ENCODE measurements at places on chromosomes 4 and X. TPM values are rescaled to one million over a fixed set of nuclear protein-coding genes. Genes with fewer than 3 reads are reported as not detected.

DNA sequence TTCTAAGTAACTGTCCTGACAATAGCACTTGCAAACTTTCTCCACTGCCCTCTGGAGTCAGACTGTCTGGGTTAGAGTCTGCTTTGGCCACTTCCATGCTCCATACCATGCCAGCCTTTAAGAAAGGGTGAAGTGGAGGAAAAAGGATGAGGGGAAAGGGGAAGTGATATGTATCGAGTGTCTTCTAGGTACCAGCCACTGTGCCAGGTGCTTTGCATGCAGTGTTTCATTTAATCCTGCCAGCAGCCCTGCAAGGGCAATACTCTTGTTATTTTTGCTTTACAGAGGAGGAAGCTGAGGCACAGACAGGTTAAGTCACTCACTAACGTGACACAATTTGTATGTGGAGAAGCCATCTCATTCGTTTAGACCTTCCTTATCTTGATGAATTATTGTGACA lies 55.6 kb downstream of the RTL9 start:
- DNase-seq, result no peak

The NAT8L gene
- 4.1 TPM for polyA plus RNA-seq

The KCTD8 gene
- 0.04 TPM for polyA plus RNA-seq

The MAGEA11 gene
- polyA plus RNA-seq, result not detected

DNA sequence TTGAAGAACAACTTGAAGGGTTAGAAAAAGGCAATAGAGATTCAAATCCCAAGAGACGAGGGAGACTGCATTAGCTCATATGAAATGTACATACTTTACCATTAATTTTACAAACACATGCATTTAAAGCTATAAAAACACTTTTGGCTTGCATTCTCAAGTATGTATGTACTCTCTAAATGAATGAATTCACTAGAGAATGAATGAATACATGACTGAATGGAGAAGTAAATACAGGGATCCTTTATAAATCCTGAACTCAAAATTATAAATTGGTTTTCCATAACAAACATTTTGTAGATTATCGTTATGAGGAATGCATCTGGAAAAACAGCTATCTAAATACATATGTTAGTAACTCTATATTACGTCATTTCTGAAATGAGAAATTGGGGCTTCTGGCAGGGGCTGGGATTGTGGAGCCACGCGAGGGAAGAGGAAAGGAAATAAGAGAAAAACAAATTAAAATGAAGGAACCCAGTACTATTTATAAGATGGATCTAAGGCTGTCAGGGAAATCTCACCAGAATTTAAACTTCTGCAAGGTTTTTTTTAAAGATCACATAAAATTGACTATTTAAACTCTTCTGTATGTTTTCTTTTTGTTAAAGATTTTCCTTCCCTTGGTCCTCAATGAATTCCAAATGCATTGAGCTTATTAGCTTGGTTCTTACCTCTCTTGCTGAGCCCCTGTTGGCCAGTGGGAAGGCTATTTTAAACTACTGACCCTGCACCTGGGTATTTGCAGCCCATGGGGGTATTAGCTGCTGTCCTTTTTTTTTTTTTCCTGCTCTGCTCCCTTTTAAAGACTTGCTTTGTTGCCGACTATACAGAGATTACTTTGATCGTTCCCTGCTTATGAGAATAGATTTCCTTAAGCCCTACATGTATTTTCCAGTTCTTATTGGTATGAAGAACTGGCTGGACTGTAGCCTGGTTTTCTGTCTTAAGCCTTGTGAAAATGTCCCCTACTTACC lies 207.8 kb downstream of the ADGRL3 start:
- no peak for DNase-seq

The FGF5 gene
- not detected for polyA plus RNA-seq

Data from right lung (tissue), 10 donors.